ENCODE measurements at places on chromosomes 7 and 10.

DNA sequence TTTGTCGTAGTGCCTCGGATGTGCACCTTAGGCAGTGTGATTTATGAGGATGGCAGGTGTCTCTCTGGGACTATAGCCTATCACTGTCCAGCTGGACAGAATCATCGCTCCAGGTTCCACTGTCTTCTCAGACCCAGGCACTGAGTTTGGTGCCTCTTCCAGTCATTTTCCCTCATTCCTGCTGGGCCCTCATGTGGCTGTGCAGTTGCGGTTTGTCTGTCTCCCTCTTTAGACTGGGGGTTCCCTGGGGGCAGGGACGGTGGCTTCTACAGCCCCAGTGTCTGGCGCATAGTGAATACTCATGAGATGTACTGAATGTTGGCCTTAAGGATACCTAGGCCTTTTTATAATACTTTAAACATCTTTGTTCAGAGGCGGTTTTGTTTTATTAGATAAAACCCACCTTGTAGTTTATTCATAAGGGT, 28.9 kb downstream of the CCM2 start:
- DNase-seq = no peak

GRCh38 chr10:103127241-103127640, 65.8 kb downstream of the NT5C2 start:
- no peak for DNase-seq

GRCh38 chr10:132383101-132383500, 13.9 kb upstream of the PWWP2B start:
- no peak for DNase-seq

- peak; percentile 32 for DNase-seq
These were observed 49.2 kb downstream of the ADRA2A start for GRCh38 chr10:111126077-111126476.

DNA sequence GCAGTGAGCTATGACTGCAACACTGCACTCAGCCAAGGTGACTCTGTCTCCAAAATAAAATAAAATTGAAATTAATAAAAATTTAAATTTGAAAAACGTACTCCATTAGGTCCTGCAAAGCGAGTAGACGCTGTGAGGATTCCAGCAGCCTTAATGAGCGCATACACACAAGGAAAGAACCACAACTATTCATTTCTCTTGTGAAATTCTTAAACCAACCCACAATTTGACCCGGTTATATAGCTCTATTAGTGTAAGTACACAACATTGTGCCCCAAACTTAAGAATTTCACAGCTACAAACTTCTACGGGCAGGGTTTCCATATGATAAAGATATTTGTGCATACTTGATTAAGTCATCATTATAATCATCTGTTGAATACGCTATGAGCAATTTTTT, 84.4 kb downstream of the PARD3 start:
- no peak for DNase-seq

DNA sequence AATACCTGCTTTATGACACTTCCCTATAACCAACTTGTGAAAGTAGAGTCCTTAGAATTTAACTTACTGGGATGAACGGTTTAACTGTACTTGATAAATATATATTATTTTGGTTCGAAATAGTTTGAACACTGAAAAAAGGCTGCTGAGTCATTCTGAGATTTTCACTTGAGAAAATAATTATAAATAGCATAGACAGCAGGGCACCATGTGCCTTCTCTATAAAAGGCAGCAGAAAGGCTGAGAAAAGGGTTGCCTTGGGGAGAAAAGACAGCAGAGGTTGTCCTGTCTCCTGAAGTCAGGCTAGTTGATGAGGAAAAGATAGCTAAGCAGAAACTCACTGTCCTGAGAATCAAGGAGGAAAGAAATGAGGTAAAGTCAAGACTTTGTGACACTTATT, 92.4 kb downstream of the CTTNBP2 start:
- peak; percentile 3 for DNase-seq

- DNase-seq = peak; percentile 51
These were observed 2.1 kb downstream of the GLCCI1 start for GRCh38 chr7:7970531-7971307.

- DNase-seq = peak; percentile 90
These were observed 123.9 kb upstream of the ZMIZ1 start for GRCh38 chr10:78944723-78945312.

DNA sequence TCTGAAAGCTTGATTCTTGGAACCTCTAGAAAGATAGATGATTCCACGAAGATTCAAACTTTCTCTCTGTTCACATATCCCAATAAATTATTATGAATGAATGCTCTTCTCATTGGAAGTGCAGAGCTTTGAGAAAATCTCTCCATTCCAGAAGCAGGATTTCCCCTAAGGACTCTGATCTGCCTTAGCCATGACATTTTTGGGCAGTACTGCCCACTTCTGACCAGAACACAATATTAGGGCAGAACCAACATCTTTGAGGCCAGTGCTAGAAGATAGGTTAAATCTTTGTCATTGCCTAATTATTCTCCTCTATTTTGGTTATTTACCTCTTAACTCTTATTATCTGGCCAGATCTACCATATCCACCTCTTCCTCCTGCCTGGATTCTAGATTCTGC, 49.9 kb downstream of the ARMC3 start:
- DNase-seq = no peak

DNA sequence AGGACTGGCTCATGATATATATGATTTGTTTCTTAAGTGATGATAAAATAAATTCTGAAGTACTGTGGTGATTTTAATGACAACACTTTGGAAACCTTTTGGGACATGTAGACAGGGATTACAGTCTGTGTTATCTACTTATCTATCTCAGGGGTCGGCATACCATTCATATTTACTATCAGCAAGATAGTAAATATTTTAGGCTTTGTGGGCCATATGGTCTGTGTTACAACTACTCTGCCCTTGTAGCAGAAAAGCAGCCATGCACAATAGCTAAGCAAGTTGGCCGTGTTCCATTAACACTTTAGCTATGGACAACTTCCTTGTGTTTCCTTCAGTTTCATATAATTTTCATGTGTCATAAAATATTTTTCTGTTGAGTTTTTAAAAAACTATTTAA, 97.8 kb upstream of the PRPS1L1 start:
- peak; percentile 26 for DNase-seq

DNA sequence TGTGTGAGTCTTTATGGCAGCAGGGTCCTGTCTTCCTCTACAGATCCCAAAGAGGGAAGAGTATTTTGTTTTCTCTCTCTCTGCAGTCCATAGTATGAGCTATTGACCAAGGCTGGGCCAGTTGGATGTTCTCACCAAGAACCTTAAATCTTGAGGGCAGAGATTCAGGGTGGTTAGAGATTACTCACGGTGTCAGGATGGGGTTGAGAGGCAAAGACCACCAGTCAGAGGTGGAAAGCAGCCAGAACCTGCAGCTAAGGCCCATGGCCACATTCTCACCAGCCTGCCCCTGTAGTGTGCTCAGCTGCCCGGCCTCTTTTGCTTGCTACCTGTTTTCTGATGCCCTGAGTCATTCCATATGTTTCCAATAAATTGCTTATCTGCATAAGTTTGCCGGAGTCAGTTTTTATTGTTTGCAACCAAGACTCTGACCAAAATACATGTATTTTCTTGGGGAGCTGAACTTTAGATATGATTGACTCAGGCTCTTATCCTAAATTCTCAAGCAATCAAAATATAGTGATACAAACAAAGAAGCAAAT, 67.0 kb downstream of the MAP3K8 start:
- no peak for DNase-seq

- no peak for DNase-seq
These were observed 322.6 kb upstream of the KIAA1217 start for GRCh38 chr10:23886355-23886754.

DNA sequence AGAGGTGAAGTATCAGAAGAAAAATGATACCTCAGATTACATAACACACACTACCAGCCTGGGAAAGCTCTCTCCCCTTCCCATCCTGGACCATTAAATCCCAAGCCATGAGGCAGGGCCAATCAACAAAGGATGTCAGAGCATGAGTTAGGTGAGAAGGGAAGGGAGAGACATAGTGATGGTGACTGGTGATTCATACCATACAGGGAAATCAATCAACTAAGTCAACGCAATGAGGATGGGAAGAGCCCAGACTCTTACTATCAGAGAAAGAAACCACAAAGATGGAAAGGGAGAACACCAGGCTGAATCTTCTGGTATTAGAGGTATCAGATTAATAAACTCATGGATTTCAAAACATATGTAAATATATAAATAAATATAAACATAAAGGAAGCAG, 185.4 kb downstream of the KMT2E start:
- DNase-seq = no peak

- DNase-seq = no peak
These were observed 229.2 kb upstream of the HPS1 start for GRCh38 chr10:98675902-98676301.

DNA sequence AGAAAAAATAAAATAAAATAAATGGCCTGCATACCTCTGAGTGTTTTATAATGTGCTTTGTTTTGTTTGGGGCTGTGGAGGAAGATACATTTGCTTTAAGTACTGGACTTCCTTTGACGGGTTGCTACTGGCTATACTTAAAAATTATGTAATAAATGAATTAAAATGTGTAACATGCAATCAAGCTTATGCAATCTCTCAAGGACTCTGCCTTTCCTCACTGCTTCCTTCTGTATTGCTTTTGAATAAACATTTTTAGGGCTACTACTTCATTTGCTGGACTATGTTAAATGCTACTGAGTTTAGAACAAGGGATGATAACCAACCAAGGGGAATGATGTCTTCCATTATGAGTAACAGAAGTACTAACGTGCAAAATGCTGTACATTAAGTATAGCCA, 91.6 kb downstream of the ETV1 start:
- no peak for DNase-seq

DNA sequence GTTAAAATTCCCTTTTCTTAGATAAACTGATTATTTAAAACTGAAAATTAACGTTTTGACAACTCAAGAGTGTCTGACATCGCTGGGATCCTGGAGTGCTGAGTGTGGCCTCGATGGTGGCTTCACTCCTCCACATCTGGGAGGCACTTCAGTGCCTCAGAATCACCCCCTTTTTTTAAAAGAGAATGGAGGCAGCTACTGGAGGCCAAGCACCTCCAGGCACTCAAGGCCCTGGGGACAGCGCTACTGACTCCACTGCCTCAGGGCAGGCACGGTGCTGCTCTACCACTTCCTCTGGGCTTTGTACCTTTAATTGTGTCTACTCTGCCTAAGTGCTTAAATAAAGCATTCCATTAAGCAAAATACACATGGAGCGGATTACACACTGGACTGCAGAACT, 27.2 kb upstream of the NCAPG2 start:
- no peak for DNase-seq

GRCh38 chr7:15094989-15095388, 192.4 kb upstream of the DGKB start:
- no peak for DNase-seq

DNA sequence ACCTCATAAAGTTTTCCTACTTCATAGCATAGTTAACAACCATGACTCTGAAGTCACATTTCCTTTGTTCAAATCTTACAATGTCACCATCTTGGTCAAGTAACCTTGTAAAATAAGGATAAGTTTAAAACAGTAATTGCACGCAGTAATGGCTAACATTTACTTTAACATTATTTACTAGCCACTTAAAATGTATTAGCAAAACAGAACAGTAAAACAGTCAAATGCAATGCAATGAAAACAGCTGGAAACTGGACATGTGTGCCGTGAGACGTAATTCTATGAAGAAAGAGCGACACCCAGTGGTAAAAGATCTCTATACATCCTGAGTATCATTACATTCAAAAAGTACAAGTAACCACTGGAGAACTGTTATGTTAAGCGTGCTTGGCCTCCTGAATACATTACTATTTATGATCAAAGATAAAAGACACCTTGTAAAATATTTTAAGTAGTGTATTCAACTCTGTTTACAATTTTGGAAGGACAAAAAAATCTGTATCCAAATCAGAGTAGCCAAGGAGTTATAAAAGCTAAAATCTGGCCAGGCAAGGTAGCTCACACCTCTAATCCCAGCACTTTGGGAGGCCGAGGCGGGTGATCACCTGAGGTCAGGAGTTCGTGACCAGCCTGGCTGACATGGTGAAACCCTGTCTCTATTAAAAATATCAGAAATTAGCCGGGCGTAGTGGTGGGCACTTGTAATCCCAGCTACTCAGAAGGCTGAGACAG, 27.2 kb downstream of the ATE1 start:
- DNase-seq = peak; percentile 60

DNA sequence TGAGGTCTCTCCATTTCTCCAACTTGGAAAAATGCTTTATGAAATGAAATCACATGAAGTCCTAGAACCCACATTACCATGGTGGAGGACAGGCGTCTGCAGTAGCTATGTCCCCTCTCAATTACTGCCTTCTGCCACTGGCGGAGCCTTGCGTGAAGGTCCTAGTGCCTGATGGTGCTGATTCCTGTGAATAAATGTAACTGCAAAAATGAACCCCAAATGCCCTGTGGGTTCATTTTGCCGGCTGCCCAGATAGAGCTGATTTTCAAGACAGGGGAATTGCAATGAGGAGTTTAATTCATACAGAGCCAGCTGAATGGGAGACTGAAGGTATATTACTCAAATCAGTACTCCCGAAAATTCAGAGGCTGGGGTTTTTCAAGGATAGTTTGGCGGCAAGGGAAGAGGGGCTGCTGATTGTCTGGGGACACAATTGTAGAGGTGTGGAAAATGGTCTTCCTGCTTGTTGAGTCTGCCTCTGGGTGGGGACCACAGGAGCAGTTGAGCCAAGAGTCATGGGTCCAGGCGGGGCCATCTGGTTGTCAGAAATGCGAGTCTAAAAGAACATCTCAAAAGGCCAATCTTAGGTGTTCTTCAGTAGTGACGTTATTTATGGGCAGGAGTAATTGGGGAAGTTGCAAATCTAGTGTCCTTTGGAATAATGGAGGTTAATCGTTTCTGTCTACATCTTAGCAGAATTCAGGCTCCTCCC, 13.5 kb downstream of the PRF1 start:
- no peak for DNase-seq

GRCh38 chr7:101608772-101609713, 20.1 kb downstream of the MYL10 start:
- no peak for DNase-seq

GRCh38 chr7:115249080-115249479, 327.2 kb downstream of the MDFIC start:
- DNase-seq = peak; percentile 77

- no peak for DNase-seq
These were observed 179 bp downstream of the PDE1C start for GRCh38 chr7:32070051-32070405.

GRCh38 chr7:135372222-135372621, 137.7 kb downstream of the CNOT4 start:
- no peak for DNase-seq

DNA sequence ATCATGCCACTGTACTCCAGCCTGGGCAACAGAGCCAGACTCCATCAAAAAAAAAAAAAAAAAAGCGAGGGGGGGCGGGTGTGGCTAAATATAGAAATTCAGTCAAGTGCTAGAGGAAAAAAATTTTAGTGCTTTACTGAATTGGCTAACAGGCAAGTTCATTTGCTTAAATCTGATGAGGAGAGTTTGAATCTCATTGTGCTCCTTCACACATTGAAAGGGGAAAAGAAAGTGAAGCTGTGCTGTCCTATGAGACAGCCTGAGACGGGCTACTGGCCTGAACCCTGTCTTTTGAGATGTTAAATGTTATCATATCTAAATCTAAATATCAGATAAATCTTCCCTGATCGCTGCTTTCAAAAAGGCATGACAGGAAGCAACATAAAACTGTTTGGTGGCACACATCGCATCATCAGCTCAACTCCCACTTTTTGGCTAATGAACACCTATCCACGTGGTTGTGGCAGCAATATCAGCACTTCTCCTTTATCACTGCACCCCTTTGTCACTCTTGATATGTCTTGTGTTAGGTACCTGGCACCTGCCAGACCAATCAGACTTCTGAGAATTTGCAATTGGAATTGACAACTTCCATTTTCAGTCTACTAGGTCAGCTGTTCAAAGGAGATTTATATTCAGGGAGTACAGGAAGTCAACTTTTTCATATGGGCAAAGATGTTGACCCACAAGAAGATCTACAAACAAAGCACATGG, 14.0 kb upstream of the IFIT1B start:
- DNase-seq = no peak

- no peak for DNase-seq
These were observed 145.4 kb upstream of the SMIM30 start for GRCh38 chr7:113263749-113264148.

Measured in HCEC 1CT (cell line).